WTC11 (cell line): ENCODE measurements at places on chromosomes 13 and 19.

DNA sequence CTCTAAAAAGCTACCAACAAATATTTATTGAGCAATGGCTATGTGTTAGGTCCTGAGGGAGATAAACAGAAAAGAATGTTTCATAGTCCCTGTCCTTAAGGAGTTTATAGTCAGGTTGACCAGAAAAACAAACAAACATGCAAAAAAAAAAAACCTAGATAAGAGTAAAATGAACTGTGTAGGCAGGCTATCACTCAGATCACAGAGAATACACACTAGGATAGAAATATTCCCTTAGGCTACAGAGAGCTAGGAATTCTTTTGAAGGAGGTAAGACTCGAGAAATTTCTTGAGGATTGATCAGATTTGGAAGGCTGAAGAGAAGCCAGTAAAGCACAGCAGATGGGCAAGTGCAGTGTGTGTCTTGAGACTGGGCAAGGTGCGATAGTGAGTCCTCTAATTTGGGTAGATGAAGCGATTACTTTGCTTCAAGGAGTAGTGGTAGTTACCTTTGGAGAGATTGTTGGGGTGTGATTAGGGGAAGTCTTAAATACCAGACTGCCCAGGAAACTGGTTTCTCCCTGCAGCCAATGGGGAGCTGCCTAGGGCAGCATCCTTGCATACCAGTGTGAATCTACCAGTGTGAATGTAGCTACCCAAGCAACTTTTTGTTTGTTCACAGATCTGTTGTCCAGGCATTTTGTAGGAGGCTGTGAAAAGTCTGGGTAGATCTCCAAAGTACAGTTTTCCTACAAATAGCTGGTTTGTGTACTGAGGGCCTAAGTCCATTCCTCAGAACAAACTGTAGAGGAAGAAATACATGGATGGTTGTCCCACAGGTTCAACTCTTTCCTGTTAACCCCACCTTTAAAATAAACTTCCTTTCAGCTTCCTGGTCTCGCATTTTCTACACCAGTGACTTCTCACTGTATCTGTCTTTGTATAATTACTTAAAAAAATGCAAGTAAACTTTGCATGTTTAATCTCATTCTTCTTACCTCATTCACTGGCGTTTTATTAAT lies 314.1 kb downstream of the KLF5 start:
- DNase-seq, result no peak

DNA sequence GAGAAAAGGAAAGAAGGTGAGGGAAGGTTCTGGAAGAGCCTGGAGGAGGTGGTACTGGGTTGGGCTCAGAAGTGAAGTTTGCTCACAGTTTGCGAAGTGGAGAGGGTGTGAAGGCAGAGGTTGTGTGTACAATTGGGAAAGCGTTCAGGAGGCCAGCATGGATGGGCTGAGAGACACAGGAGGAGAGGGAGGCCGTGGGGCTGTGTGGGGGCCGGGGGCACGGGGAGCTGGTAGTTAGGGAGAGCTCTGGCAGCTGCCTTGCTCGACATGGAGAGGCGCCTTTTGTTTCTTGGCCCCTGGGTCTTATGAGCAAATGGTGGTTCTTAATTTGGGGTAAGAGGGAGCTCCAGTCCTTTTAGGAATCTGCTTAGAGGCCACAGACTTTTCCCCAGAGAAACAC lies 16.7 kb downstream of the BICRA start:
- DNase-seq, result no peak

- DNase-seq, result no peak
Observed at GRCh38 chr13:105997581-105998550, 537.6 kb downstream of the EFNB2 start.

- DNase-seq, result no peak
Observed at GRCh38 chr19:8451885-8452284, 7.1 kb downstream of the HNRNPM start.

DNA sequence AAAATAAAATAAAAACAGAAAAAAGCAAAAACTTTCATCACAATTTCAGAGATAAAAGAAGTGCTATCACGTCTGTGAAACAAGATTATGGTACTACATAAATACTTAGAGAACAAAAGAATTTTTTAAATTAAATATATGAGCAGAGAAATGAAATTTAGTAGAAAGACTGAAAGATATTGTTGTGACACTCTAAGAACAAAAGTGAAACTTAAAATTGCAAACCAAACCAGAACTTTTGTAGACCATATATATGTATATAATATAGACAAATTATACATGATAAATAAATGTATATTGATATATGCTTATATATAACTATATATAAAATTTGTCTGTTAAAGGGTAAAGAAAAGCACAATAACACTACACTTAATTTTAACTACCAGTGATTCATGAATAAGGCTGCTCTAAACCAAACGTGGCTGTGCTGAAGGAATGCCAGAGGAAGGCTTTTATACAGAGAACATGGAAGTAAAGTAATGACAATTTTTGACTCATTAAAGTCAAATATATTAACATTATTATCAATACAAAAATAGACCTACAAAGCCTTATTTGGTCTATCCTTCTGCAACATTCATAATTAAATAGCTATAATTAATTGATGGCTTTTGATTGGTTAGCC lies 1516.7 kb upstream of the PCDH20 start:
- DNase-seq, result no peak

GRCh38 chr19:32392901-32393300 lies 12.7 kb upstream of the DPY19L3 start:
- no peak for DNase-seq

- DNase-seq, result no peak
Observed at GRCh38 chr13:26061947-26062346, 10.1 kb upstream of the SHISA2 start.

DNA sequence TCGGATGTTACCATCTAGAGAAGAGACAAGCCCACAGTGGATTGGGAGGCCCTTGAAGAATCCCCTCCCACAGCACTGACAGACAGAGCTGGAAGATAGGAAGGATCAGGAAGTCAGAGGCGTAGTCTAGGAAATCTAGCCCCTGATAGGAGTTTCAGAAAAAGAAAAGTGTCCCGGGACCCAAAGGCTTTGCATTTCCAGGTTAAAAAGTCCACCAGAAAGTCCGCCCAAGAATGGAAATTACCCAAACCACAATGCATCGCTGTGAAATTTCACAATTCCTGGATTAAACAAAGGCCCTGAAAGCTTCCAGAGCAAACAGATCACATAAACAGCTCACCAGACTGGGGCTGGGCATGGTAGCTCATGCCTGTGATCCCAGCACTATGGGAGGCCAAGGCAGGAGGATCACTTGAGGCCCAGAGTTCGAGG lies 146.9 kb downstream of the KDM4B start:
- DNase-seq, result no peak

GRCh38 chr13:110575322-110576069 lies 14.0 kb upstream of the RAB20 start:
- no peak for DNase-seq

- no peak for DNase-seq
Observed at GRCh38 chr13:66224663-66225062, 1005.5 kb downstream of the PCDH9 start.

- no peak for DNase-seq
Observed at GRCh38 chr13:27709779-27710178, 82.5 kb upstream of the GSX1 start.

DNA sequence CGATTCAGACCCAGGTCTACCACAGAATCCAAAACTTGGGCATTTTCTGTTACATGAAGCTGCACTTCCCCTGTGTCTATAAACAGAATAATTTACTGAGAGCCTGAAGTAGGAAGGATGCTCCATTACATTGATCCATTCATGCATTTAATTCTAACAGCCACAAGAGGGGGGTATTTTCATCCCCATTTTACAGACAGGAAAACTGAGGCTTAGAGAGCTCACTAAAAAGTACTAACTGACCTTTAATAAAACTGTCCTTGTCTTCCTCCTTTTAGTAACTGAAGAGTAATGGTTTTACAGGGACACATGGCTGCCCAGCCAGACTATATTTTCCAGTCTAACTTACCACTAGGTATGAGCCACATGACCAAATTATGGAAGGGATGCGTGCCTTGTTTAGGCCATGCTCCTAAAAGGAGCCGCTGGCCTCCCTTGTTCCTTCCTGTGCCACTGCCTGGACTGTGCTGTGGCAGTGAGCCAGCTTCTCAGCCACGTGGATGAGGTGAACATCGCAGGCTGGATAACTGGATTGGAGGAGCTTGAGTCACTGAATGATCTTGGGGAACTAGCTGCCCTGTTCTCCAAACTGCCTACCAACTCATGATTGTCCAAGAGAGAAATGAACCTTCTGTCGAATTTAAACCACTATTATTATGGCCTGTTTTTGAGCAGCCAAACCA lies 108.3 kb downstream of the DOCK9 start:
- DNase-seq, result no peak

DNA sequence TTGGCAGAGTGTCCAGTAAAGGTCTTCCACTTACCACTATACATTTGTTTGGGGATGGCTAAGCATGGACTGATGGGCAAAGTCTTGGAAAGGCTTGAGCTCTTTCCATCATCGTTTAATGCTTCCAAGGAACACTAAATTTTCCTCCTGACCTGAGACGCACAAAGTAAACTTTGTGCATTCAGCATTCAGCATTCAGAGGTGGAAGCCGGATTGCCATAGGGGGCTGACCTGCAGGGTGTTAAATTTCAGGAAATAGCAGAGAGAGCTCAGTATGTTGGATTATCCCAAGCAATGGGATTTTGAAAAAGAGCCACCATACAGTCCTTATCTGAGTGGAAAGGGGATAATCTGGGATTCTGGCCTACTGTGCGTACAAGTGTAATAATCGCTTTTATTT lies 14.0 kb downstream of the ZNF552 start:
- no peak for DNase-seq

GRCh38 chr13:44854313-44855060 lies 134.8 kb downstream of the NUFIP1 start:
- DNase-seq, result no peak

- DNase-seq, result no peak
Observed at GRCh38 chr13:20221772-20222171, 10.3 kb downstream of the GJB6 start.

GRCh38 chr19:10884274-10884673 lies 12.9 kb downstream of the CARM1 start:
- no peak for DNase-seq

DNA sequence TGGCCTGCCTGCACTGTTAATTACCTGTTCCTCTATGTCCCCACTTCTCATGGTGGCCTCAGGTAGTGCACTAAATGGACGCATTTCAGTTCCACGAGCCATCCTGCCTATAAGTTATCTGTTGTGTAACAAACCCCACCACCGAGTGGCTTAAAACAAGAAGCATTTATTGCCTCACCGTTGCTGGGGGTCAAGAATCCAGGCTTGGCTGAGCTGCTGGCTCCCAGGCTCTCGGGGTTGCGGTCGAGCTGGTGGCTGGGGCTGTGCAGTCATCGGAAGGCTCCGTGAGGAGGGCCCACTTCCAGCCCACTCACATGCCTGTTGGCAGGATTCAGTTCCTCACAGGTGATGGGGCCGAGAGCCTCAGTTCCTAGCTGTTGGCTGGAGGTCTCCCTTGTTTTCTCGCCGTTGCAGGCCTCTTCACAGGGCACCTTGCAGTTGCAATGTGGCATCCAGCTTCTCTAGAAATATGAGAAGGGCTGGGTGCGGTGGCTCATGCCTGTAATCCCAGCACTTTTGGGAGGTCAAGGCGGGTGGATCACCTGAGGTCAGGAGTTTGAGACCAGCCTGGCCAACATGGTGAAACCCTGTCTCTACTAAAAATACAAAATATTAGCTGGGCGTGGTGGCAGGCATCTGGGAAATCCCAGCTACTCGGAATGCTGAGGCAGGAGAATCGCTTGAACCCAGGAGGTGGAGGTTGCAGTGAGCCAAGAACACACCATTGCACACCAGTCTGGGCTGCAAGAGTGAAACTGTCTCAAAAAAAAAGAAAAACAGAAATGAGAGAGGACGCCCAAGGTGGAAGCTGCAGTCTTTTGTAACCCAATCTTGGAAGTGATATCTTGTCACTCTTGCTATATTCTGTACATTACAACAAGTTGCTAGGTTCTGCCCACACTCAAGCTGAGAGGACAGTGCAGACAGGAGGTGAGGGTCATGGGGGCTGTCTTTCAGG lies 6.5 kb upstream of the PTOV1 start:
- DNase-seq, result no peak

DNA sequence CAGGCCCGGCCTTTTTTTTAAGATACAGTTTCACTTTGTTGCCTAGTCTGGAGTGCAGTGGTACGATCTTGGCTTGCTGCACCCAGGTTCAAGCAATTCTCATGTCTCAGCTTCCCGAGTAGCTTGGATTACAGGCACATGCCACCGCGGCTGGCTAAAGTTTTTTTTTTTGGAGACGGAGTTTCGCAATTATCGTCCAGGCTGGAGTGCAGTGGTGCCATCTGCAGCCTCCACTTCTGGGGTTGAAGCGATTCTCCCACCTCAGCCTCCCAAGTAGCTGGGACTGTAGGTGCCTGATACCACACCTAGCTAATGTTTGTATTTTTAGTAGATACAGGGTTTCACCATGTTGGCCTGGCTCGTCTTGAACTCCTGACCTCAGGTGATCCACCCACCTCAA lies 4.9 kb upstream of the CARM1 start:
- no peak for DNase-seq

DNA sequence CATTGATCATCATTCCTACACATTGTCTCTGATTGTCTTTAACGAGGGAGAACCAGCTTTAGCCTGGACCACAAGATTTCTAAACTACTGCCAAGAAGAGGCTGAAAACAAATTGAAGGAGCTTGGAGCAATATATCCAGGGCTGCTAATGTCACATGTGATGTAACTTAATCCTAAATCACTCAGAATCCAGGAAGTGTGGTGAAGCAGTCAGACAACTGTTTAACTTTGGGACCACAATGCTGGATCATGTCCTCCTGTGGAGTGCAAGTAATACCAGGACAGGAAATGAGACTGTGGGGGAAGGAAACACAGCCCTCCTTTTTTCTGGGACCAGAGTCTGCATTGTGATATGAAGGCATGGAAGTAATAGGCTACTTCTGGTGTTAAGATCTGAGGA lies 430.2 kb downstream of the KCTD12 start:
- no peak for DNase-seq

DNA sequence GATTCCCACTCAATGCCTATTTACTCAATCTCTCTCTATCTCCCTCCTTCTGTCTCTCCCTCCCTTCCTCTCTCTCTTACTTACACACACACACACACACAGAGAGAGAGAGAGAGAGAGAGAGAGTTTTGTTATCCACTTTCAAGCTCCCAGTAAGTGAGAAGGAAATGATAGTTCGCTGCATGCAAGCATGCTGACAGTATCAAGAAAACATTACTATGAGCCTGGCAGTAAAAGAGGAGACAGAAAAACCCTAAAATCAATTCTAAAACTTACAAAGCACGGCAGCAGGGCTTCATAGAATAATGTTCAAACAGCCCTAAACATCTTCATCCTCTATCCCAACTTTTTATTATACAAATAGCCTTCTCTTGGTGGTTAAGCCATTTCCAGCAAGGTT lies 171.9 kb downstream of the FOXO1 start:
- DNase-seq, result no peak

- peak; percentile 98 for DNase-seq
Observed at GRCh38 chr19:48415395-48415794, 21.9 kb downstream of the GRIN2D start.

GRCh38 chr13:99796175-99796819 lies 175.3 kb downstream of the ZIC5 start:
- DNase-seq, result peak; percentile 72
